ENCODE measurements at places on chromosomes 12 and 14.

DNA sequence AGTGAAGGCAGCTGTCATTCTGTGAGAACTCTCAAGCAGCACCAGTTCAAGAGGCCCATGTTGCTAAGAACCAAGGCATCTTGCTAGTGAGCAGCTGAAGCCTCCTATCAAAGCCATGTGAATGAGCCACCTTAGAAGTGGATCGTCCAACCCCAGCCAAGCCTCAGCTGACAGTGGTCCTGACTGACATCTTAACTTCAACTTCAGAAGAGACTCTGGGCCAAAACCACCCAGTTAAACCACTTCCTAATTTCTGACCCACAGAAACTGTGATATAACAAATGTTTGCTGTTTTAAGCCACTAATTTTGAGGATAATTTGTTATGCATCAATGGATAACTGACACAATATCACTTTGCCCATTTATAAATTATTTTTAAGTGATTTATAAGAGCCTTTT, 256.0 kb downstream of the RPAP3 start:
- DNase-seq, result no peak

DNA sequence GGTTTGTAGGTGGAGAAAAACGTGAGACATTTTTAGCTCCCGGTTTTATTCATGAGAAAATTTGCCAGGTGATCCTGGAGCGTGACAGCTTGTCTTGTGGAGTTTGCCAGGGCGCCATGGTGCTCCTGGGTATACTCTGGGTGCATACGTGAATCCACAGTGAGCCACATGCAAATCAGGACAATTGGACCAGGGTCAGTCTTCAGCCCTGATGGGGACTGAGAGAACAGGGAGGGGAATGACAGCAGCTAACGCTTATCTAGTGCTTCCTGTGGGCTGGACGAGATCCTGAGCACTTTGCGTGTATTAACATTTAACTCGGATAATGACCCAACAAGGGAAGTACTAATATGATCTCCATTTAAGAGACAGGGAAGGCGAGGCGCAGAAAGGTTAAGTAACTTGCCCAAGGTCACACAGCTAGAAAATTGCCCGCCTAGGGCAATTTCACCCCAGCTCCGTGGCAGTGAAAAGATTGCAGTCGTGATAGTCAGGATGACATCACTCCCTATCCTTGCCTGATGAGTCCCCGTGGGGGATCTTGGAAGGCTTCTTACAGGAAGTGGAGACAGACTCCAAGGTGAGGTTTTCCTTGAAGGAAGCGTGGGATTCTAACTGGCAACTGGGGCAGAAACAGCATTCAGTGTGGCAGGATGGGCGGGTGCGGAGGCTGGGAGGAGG, 118.4 kb upstream of the NCOR2 start:
- DNase-seq, result no peak

GRCh38 chr14:39218171-39218769, 15.4 kb upstream of the MIA2 start:
- DNase-seq, result no peak

DNA sequence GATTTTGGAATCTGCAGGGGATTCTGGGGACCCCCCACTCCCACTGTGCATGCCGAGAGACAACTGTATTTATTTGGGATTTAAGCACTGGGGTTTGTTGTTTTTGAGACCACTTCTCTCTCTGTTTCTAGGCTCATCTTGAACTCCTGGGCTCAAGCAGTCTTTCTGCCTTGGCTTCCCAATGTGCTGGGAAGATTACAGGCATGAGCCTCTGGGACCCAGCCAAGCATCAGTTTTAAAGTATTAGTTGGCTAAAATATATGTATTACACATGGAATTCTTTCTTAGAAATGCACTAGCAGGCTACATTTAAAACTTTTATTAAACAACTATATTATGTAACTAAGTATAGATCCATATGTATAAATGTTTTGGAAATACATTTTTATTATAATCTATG, 78.3 kb downstream of the AEBP2 start:
- no peak for DNase-seq

- DNase-seq, result no peak
These were observed 35.8 kb downstream of the NCKAP5L start for GRCh38 chr12:49792181-49792970.

- DNase-seq, result no peak
These were observed 8.7 kb downstream of the MTERF2 start for GRCh38 chr12:106978035-106978800.
